NCI-H82 (cell line): ENCODE measurements at places on chromosomes 16 and 17.

DNA sequence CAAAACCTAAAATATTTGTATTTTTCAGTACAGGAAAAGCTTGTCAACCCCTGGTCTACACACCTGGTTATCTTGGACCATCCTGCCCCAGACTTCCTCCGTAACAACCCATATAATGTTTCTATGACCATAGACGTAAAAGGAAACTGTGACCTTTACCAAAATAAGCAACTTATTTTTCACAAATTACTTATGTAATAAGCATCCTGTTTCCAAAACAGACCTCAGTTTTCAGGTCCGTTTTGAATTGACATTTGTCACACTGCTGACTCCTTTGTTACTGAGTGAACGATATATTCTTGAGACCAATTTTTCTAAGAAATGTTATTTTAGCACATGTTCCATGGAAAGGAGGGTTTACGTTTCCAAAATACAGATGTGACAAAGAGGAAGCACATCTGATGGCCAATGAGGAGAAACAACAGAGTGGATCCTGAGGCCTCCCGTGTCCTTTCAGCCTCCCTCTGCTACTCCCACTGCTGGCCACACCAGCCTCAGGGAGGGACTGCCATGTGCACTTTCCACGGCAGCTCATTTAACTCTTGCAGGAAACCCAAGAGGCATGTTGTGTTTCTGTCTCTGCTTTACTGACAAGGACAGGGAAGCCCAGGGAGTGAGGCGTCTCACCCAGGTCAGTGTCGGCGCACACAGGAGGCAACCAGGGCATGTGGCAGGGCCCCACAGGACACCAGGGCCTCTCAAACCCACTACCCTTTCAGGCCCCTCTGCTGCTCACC, 20.1 kb upstream of the ALDH3A1 start:
- DNase-seq: no peak

- DNase-seq: peak; percentile 56
These were observed 13.3 kb upstream of the PAFAH1B1 start for GRCh38 chr17:2580151-2580550.

DNA sequence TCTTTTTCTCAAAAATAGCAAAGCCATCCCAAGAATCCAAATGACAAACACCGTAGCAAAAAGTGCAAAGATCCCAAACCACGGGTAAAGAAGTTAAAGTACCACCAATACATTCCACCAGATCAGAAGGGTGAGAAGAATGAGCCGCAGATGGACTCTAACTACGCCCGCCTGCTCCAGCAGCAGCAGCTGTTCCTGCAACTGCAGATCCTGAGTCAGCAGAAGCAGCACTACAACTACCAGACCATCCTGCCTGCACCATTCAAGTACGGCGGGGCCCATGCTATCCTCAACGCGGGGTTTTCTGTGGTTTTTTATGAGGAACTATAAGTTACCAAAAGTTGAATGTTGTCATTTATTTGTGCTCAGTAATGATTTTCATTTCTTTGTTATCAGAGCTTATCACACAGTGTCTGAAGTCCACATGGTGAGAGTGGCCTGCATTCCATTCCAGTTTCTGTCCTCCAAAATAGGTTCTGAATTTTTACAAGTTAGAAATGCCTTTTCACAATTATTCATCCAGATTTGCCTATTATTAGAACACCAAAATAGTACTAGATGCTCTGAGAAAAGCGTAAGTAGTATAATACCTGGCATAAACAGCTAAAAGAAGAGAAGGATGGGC, 169.2 kb downstream of the MRTFB start:
- no peak for DNase-seq

DNA sequence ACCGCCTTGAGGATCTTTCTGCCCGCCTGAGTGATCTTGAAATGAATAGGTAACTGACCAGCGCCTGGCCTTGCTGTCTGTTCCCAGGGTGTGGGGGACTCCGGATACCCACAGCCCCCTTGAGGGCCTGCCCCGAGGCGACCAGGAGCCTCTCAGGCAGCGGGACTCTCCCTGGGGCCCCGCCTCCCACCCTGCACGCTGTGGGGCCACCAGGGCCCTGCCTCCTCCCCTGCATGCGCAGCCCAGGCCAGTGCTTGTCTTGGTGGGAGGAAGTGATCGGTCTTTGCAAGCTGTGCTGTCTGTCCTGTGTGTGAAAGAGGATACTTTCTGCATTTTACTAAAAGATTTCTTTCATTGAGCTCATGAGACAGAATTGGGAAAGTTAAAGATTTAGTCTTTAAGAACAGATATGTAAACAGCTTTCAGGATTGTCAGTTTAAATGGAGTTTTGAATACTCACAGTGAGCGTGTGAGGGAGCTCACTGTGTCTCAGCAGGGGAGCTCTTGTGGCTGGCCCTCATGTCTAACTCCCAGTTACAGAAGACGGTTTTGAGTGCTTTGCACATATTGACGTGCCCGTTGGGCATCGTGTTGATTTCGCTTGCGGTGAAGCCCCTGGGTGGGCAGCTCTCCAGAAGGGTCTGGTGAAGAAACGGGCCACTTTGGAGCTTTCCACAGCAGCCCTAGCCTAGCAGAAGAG, 36.1 kb upstream of the CAPN15 start:
- no peak for DNase-seq

DNA sequence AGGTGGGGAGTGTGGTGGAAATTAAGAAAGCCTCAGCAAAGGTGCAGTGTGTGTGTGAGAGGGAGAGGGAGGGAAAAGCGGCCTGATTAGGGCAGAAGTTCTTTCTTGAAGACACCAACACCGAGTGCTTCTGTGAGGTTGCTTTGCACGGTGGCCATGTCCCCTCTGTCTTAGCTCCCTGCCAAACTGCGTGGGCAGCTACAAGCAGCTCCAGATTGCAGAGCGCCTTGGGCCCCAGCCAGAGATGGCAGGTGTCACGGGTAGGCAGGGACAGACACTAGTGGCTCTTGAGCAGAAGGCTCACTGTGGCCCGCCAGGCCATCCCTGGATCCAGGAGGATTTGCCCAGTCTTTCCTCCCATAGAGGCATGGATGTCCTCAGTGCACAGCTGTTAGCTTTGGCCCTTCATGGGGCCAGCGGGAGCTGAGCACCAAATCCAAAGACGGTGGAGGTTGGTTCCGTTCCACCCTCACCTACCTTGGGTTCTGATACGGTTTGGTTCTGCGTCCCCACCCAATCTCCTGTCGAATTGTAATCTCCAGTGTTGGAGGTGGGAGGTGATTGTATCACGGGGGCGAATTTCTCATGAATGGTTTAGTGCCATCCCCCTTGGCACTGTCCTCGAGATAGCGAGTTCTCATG, 21.4 kb downstream of the KIAA0513 start:
- DNase-seq: no peak

- no peak for DNase-seq
These were observed 1.3 kb downstream of the PSMD3 start for GRCh38 chr17:39981766-39982375.

- no peak for DNase-seq
These were observed 7.5 kb downstream of the ERN2 start for GRCh38 chr16:23705517-23705902.

DNA sequence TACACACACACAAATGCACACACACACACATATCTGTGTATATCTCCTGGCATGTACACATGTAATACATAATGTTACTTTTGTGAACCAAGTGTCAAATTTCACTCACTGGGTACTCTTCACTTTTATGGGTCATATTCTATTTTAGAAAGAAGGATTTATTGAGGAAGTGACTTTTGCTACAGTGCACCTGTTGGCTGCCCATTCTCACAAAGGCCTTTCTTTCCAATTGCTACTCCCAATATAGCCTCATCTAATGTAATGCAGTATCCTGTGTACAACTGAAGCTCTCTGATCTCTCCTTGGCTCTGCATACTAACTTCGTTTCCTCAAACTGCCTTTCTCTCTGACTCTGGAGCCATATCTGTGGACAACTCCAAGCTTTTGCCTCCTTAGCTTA, 107.5 kb downstream of the ABCA8 start:
- no peak for DNase-seq

DNA sequence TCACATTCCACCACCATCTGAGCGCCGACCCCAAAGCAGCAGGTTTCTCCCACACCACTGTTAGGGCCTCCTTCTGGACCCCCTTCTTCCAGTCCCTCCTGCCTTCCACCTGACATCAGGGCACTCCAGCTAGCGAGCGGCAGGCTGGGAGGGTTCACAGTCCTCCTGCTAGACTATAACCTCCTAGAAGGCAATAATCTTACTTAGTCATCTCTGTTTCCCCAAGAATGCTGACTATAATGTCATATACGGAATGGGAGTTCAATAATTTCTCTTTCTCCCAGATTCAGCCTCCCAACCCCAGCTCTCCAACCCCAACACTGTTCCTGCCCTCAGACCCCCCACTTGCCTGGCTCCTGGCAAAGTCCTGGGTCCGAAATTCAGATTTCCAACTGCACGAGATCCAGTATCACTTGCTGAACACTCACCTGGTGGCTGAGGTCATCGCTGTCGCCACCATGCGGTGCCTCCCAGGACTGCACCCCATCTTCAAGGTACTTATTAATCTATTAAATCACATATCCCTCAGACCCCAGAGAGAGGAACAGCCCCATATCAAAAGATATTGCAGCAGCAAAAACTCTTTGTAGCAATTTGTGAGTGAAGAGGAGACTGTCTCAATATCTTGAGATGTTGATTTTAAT, 5.6 kb downstream of the ALOX12 start:
- DNase-seq: peak; percentile 46
